Posterior cingulate gyrus (tissue), 11 donors: ENCODE measurements at places on chromosomes 12 and 14.

DNA sequence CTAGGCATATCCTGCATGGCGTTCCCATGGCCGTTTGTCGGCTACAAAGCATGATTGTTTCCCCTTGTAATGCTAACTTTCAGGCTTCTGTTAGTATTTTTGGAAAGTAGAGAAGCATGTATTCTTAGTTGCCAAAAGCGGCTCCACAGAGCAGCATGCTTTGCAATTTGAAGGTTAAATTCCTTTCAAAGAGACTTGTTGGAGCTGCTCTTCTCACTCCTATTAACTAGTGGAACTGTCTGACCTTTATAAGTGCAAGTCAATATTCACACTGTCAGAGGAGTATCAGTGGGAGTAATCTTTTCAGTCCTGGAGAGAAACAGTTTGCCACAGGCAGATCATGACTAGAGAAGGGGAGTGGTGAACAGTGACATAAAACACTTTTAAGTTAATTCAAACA lies 656.1 kb upstream of the NOVA1 start:
- DNase-seq = no peak

GRCh38 chr12:109685574-109686447 lies 27.8 kb upstream of the FAM222A start:
- no peak for DNase-seq

GRCh38 chr14:91228112-91229004 lies 16.1 kb downstream of the GPR68 start:
- no peak for DNase-seq

DNA sequence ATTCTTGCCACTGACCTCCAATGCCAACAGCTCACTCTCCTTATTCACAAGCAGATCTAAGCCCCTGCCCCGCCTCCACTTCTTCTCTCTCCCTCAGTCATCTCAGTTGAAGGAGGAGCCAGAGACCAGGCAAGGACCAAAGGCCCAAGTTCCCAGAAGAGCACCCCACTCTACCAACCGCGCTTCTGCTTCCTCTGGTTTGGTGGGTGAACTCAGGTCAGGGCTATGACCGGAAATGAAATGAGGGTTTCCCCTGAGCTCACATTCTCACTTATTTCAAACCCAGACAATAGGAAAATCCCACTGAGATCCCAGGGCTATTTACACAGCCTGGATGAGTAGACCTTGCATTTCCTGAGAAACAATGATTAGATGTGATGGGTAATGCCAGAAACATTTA lies 9.9 kb downstream of the DPF3 start:
- no peak for DNase-seq

DNA sequence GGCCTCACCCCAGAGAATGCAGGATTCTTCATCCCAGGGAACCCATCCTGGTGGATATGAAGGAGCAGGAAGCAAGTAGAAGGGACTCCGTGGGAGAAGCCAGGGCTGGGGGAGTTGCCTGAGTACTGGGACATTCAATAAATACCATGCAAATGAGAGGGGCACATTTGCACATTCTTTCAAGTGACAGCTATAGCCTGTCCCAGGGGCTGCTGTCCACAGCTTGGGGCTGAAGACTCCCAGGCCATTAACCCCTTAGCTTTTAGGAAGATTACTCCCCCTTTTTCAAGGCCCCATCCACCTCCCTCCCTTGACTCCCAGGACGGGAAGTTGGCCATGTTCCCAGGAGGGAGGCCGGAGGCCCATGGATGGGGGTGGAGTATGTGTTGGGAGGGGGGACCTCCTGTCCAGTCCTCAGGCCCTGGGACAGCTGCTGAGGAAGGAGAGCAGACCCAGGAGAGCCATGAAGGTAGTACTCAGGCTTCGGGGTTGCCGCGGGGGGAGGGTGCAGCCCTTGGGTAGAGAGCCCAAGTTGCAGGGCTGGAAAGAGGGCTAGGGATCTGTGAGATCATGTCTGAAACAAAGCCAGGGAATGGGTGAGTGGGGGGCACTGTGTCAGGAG lies 974 bp upstream of the TNS2 start:
- DNase-seq = no peak

DNA sequence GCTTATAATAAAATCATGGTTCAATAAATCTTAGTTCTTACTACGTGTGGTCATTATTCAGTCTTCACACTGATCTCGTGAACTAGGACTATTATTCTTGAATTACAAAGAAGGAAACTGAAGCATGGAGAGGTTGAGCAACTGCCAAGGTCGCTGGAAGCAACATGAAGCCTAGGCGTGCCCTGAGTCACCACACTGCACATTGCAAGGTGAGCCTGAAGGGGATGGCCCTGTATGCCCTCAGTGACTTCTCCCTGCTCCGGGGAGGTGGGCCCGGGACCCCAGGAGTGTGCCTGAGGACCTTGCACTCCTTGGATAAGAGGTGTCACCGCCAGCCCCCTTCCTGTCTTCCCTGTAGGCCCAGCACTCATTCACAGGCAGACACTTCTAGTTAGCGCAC lies 161.6 kb downstream of the CACNA1C start:
- DNase-seq = no peak

DNA sequence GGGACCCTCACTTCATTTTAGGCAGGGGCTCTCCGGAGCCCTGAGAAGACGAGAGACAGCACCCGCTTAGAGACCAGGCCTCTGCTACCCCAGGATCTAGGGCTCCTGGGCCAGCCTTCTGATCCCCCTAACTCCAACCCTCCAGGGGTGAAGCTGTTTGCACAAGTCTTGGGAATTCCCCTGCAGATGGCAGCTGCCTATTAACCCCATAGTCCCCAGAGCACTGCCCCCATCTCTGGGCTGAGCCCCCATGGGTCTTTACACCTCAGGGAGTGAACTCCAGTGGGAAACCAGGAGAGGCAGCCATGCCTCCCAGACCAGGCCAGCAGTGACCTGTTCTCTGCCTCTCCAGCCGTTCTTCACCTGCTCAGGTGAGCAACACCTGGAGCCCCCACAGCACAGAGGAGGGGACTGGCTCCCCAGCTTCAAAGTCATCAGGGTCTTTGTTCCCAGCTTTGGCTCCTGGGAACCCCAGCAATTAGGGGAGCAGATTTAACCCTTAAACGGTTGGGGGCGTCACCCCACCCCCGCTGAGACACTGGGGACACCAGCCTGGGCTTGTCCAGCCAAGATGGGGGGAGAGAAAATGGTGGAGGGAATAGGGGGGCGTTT lies 2.3 kb downstream of the WNT10B start:
- no peak for DNase-seq

GRCh38 chr12:128316973-128317526 lies 50.1 kb downstream of the TMEM132C start:
- no peak for DNase-seq

DNA sequence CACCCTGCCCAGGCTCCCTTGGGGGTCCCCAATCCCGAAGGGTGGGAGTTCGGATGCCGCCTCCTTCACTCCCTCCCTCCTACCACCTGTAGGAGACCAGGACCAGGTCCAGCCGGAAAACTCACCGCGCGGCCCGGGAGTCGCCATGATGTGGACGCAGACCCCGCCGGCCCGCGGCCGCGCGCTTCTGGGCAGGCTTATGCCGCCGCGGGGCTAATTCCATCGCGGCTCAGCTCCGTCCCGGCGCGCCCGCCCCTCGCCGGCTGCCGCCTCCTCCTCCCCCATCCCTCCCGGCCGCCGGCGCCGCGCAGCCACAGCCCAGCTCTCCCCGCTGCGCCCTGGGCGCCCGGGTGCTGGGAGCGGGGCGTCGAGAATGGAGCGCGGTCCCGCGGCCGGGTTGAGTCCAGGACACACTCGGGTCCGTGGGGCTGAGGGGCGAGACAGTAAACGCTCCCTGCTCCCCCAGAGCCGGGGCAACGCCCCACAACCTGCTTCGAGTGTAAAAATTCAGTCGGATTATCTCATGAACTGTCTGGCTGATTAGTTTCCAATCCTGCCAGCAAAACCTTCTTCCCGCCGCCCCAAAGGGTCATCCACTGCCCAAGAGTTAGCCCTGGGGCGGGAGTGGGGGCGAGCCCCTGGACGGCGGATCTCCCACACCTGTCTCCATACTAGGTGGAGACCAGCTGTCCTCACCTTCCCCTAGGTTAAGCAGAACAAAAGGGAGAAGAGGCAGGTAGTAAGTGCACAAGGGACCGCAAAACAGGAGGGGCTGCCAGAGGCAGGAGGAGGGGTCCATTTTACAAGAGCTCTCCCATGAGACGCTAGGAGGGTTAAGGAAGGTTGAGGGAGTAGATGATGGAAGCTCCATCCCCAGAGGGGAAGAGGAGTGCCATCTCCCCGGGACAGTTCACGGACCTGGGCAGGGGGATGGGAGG lies at the start of gene ANO2:
ANO2 (minus strand) TSS at position 189 of the 938 bp plus-strand sequence; CDS start at position 147, 42 bp downstream.
- peak; percentile 81 for DNase-seq
